Stimulated activated CD4-positive, alpha-beta T cell treated with anti-CD3 and anti-CD28 coated beads, Interleukin-1b, Interleukin-23, amount 100 ng/mL, for 1 hour (primary cell): ENCODE measurements at places on chromosomes 3 and 15.
A peak's percentile ranks its signal among the peaks of the same experiment; 100 is the strongest.

GRCh38 chr15:82749951-82750830 lies 40.5 kb upstream of the AP3B2 start:
- DNase-seq = peak; percentile 65

DNA sequence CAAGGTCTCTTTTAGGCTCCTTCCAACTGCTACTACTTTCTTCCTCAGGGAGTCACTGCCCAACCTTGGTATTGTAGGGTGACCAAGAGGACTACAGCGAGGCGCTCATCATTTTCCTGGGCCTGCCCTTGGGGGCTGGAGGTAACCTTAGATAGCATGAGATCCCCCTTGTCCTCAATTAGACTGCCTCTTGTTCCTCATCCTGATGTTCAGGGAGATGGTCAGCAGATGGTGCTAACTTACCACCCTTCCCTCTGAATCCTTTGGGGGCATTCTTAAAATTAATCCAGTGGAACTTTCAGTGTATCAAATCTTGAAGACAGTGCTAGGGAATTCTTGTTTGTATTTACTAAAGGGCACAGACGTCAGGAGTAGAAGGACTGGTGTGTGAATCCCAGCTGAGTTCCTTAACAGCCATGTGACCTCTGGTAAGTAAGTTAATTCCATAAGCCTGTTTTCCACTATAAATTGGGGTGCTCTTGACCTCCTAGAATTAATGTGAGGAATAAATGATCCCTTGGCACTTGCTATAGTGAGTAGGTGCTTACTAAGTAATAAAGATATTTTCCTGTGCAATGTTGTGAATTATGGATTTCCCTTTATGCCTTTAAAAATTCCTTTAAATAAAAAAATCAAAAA lies 4.1 kb upstream of the CLPX start:
- DNase-seq = no peak

GRCh38 chr3:16808393-16809107 lies 76.2 kb upstream of the PLCL2 start:
- DNase-seq = no peak

DNA sequence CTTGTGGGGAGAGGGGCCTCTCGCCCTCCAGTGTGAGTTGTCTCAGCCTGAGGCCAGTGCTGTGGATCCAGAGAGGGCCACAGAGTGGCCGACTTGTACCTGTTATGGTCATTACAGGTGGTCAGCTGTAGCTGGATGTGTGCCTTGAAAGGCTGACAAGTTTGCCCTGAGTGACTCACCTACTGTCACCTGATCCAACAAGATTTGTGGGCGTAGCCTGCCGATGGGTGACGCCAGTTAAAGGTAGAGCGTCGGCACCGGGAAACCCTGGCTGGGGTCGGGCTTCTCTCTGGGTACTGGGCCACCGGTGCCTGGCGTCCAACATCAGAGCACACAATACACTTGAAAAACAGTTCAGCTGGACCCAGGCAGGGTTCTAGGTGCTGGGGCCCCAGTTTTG lies 2.8 kb upstream of the ISG20 start:
- peak; percentile 34 for DNase-seq

DNA sequence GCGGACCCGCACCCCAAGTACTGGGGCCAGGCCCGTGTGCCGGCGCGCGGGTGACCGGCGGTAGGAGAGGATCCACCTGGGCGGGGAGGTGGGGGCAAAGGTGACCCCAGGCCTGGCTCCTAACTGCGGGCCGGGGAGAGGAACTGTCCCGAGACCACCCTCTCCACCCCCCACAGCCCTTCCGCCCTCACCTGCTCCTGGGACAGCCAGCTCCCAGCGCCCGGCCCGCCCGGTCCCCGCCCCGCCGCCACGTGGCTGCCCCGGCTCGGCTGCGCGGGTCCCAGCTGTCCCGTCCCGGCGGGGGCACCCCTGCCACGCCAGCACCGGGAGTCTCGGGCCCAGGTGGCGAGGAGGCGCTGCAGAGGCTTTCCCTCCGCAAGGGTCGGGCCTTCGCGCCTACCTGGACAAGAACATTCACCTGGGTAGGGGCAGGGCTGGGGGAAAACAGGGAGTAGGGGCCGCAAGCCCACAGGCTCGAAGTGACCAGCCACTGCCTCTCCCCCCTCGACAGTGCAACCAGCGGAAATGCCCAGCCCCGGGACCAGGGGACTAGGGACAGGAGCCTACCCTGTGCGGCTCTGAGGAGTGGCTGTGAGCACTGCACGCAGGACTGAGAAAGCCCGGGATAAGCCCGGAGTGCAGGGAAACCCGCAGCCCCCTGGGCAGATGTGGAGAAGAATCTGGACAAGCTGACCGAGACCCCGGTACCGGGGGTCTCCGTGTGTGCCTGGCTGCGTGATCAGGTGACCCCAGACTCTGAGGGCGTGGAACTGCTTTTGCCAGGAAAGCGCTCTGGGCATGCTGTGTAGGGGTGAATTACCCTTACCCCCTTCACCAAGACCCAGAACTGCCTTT lies at the start of gene SLC12A8:
Gene SLC12A8, minus strand, starts transcription at position 240 of the 855 bp plus-strand sequence. CDS start 1,399 bp downstream, outside the sequence.
- DNase-seq = no peak

DNA sequence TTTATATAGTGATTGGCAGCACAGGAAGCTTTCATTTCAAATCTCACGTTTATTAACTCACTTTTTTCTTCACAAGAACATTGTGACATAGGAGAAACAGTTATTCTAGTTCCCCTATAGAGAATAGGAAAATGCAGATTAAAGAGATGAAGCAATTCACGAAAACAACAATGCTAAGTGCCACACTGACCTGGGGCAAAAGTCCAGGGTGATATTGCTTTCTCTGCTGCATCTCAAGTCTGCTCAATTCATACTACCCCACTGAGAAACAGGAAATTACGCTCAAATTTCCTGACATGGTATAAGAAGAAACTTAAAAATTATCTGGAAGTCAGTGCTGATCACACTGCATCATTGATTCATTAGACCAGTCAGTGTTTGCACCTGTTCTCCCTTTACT lies 66.7 kb upstream of the SEMA6D start:
- DNase-seq = no peak

- no peak for DNase-seq
These were observed 191.7 kb downstream of the PDZRN3 start for GRCh38 chr3:73433079-73433478.

GRCh38 chr3:117746066-117746465 lies 1036.5 kb downstream of the TUSC7 start:
- no peak for DNase-seq

GRCh38 chr3:195214381-195214780 lies 56.6 kb downstream of the XXYLT1 start:
- DNase-seq = no peak

GRCh38 chr3:157369727-157370421 lies 66.8 kb upstream of the PTX3 start:
- DNase-seq = no peak

DNA sequence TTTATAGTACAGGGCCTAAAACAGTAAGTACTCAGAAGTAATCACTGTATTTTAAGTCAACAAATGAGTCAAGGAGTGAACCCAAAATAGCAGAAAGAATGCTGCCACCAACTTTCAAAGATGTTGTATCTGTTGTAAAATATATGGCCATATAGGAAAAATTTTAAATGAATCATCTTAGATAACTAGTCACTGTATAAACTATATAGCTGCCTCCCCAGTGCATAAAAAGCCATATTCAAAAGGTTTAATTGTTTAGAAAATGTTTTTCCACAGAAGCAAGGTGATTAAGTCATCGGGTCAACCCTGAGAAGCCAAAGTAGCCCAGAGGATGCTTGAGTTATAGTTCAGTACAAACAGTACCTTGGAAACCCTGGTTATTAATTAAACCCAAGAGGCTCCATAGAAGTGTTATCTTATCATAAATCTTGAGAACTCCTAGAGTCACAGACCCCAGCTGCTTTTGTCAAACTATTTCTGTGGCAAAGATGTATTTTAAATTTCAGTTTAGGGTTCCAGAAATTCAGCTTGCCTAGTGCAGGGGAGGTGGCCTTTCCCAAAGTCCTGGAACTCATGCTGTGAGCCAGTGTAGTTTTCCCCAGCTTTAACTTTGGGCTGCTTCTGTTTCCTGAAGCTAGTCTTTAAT lies 39.2 kb downstream of the MBNL1 start:
- no peak for DNase-seq

- no peak for DNase-seq
These were observed 61.3 kb downstream of the SMAD3 start for GRCh38 chr15:67126551-67127330.

DNA sequence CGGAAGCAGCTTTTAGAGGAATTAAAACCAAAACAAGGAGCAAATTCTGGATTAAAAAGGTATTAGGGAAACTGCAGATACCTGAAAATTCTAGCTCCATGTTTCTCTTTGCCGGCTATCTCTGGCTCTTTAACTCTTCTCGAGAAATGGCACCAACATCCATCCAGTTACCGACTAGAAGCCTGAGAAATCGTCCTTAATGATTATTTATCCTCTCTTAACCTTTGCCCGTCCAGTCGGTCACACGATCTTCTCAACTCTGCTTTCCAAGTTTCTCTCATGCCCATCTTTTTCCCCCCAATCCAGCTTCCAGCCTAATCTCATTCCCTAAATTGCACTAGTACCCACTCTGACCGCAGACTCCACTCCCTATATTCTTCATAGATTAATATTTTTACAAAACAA lies 596 bp upstream of the SGO1 start:
- DNase-seq = no peak

DNA sequence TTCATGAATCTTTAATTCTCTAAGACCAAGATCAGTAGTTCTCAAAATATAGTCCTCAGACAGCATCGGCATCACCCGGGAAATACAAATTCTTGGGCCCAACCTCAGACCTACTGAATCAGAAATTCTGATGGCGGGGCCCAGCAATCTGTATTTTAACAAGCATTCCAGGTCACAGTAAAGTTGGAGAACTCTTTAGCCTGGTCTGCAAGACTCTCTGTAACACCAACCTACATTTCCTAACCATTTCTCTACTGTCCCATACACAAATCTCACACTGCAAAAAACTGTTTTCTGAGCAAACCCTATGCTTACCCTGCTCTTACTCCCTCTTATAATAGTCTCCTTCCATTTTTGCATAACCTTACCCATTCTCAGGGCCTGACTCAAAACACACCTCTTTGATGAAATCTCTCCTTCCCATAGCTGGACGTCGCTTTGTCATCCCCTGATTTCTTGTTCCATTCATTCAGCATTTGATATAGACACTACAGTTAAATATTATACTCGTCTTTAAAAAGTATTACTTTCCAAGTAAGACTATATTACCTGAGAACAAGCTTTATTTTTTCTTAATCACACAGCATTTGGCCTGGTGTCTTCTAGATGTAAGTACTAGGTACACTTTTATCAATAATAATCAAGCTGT lies 83.3 kb upstream of the MYO5C start:
- no peak for DNase-seq

DNA sequence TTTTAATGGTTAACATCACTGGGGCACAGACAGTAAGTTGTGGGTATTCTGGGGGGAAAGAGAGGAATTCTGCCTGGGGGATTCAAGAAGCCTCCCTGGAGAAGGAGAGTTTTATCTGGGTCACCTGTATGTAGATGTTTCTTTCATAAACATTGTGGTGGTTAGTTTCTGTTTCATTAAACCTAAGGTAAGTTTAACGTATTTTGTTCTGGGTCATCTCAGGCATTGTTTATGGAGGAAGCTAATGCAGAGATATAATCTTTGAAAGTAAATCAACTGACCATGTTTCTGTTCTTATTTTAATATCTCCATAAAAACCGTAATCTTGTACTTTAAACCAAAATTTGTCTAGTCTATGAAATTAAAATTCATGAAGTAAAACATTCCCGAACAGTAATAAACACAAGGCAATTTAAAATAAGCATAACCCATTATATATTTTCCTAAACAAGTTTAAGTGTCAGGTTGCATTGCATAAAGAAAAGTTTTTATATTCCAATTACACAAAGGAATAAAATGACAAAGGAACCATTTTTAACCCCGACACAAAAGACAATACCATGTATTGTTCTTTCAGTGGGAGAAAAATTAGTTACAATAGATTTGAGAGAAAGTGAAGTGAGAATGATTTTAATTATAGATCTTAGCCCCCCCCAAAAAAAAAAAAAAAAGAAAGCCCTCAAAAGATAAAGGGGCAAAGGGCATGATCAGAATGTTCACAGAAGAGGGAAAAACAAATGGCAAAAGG lies 274.6 kb upstream of the TBL1XR1 start:
- DNase-seq = no peak

DNA sequence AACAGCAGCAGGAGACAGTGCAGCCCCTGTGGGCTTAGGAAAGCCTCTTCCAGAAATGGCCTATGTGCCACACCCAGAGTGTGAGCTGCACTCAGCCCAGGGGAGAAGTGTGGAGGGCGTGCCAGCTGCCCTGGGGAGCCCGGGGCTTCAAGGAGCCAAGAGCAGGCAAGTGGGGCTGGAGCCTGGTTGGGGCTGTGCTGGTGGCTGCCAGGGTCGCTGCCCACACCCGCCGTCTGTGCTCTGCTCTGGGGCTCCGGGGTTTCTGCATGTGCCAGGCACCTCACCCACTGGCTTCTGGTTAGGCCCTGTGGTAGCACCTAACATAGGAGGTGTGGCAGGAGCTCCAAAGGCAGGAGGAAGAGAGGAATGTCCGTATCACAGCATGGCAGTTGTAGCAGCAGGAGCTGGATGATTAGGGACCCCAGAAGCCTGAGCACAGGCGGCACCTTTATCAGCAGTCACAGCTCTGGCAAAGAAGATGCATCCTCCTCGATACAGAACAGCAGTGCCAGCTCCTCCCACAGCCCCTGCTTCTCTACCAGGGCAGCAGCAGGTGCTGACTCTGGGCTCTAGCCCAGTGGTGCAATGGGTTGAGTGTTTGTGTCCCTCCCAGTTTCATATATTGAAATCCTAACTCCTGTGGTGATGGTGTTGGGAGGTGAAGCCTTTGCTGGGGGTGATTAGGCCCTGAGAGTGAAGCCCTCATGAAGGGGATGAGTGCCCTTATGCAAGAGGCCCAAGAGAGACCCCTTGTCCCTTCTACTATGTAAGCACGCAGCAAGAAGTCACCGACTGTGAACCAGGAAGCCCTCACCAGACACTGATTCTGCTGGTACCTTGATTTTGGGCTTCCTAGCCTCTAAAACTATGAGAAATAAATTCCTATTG lies 70.0 kb upstream of the KLF13 start:
- DNase-seq = no peak

DNA sequence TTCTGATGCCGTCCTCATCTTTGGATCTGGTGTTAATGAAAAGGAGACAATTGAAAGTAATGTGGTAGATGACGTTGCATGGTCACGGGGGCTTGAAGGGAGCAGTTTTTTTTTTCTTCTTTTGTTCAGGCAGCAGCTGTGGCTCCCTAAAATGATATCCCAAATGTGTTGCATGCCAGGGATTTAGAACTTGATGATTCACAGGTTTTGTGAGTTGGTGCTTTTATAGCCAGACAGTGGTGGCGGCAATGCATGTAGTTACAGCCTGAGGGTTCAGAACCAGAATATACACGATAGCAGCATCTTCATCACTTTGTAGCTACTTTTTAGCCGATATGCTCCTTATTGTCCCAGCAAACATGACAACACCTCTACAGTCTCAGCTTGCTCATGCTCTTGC lies 133.4 kb downstream of the CHST2 start:
- no peak for DNase-seq
